ENCODE measurements at places on chromosomes 3 and 15. TPM values are rescaled to one million over a fixed set of nuclear protein-coding genes. Genes with fewer than 3 reads are reported as not detected.

Gene ZBTB47
- 4.4 TPM for total RNA-seq

Gene ALDH1A2
- 1.7 TPM for total RNA-seq

DNA sequence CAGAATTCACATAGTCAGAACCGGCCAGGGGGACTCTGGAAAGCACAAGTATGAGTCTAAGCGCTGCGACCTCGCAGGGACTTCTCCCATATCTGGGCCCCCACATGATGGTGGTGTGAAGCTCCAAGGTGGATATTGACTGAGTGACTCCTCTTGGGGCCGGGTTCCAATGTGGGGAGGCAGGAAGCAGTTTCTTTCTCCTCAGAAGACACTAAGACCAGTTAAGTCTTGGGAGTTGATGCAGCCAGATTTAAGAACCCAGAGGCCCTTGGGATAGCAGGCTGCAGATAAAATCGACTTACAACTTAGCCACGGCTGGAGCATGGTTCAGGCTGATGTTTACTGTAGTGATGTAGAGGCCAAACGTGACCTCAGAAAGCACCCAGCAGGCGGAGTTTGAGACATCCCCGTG lies 55.4 kb upstream of the KLF13 start:
- DNase-seq, result no peak

DNA sequence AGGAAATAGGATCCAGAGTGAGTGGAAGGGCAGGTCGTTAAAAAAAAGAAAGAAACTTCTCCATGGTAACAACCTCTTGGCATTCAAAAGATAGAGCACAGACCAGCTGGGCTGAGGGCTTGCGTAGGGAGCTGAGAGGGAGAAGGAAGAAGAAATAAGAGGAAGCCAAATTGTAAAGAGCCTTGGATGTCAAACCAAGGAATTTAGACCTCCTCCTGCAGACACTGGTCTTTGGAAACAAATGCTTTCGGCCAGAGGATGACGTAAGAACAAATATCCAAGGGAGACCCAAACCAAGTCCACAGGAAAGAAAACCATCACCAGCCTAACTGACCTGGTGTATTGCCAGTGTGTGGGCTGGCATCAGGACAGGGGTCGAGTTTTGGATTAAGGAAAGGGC lies 155.2 kb downstream of the UACA start:
- DNase-seq, result no peak

Data from A673 (cell line).